ENCODE measurements at places on chromosomes 6 and 20.

DNA sequence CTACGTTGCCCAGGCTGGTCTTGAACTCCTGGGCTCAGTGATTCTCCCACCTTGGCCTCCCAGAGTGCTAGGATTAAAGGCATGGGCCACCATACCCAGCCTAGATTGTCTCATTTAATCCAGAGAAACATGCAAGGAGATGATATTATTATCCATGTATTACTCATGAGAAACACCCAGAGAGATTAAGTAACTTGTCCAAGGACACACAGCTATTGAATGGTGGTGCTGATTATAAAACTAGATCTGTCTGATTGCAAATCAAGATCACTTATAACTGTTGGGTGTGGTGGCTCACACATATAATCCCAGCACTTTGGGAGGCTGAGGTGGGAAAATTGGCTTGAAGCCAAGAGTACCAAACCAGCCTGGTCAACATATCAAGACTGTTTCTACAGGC, 94.4 kb upstream of the ZNF217 start:
- no peak for DNase-seq

GRCh38 chr6:797479-798077, 104.6 kb upstream of the EXOC2 start:
- peak; percentile 58 for DNase-seq

DNA sequence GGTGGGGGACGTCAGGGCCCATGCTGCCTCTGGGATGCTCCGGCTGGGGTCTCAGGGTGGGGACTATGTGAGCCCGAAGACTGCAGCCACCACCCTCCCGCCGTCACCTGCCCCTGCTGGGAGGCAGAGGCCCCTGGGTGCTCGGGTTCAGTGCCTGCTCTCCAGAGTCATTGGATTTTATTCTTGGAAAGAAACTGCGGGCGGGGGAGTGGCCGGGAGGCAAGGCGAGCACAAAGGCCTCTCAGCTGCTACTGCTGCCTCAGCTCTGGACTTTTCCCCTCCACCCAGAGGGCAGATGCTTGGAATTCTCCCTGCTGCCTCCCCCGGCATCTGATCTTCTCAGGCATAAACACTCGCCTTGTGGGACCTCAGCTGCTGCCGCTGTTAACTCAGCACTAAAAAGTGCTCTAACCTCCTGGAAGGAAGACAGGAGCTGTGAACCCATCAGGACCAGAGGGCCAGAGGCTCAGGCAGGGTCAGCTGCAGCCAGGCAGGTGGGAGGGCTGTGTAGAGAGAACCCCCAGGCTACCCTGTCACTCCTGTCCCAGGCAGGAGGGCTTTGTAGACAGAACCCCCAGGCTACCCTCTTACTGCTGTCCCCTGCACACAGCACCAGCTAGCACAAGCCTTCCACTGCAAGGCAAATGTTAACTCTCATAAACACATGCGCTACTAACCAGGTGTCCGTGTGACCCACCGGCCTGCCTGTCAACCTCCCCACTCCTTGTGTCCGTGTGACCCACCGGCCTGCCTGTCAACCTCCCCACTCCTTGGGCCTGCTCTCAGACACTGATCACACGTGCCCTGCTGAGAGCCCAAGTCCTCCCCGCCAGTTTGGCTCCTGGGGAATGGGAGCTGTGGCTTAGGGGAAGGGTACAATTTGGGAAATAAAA, 9.4 kb upstream of the FRMD1 start:
- no peak for DNase-seq

DNA sequence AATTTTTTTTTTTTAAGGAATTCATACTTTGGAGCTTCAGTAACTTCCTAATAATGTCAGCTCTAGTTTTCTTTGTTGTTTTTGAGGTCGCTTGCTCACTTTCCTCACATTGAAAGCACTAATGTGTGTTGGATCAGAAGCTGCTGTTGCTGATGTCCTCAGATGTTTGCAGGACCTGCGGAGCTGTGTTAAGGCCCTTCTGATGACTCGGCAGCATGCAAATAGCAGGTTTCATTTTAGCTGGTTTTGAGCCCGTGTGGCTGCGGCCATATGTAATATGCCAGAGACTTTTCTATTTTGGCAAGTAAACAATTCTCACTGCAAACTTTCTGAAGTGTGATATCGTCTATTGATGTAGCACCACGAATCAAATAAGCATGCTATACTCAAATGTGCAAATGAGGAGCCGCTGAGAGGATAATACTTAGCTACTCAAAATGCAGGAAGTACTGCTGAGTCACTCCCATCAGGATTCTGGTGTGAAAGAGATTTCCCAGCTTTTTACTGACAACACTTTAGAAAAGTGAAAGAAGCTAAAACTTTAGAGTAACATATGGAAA, 187.8 kb downstream of the SASH1 start:
- DNase-seq, result peak; percentile 48

DNA sequence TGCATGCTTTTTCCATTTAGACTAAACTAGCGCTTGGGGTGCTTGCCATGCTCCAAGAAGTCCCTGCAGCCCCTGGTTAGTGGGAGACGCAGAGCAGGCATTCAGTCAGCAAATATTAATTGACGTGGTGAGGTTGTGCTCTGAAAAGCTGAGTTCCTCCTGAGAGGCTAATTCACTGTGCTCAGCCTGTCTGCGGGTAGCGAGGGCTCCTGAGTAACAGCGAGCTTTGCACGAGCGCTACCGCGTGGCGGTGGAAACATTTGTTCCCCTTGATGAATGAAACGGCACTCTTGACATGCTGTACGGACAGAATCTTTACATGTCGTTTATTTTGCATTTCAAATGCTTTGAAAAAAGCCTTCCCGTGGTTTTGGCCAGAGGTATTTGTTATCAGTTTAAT, 170.6 kb upstream of the AGPAT4 start:
- peak; percentile 30 for DNase-seq

DNA sequence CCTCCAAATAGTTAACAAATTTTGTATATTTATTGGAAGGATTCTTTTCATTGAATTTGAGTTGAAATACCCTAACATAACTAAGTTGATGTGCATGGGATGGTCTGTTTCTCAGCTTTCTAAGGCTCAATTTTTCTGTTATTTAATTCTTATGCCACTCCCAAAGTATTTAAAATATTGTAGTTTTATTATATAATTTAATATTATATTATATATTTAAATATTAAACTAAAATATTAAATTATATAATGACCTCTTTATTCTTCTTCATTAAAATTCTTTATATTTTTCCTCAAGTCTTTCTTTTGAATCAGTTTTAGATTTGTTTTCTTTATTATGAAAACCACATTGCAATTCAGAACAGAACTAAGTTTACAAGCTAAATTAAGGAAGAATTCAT, 194.7 kb downstream of the TFAP2B start:
- no peak for DNase-seq

DNA sequence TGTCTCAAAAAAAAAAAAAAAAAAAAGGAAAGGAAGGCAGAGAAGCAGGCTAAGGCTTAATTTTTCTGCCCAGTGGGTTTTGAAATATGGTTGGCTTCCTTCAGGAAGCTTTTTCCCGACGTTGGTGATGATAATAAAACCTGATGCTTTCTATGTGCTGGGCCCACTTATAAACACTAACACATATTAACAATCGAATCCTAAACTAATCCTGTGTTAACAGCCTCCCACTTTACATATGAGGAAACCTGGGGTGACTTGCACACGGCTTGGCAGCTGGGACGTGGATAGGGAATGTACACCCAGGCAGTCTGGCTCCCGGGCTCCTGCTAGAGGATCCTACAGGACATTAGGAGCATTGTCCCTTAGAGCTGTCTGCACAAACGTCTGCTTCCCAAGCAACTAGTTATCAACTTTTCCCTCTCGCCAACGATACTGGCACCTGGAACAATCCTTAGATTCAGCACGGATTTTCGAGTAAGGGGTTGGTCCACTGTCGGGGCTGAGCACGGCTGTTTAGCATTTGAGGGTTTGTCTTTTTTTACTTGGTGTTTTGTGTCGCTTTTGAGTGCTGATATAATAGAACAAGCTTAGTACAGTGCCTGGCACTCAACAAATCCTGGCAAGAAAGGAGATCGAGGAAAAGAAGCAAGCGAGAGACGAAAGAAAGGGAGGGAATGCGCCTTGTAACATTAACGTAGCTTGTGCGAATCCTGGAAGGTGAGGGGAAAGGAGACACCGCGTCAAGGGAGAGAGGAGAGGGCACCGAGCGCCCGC, 622 bp upstream of the KIZ start:
- DNase-seq, result peak; percentile 39

DNA sequence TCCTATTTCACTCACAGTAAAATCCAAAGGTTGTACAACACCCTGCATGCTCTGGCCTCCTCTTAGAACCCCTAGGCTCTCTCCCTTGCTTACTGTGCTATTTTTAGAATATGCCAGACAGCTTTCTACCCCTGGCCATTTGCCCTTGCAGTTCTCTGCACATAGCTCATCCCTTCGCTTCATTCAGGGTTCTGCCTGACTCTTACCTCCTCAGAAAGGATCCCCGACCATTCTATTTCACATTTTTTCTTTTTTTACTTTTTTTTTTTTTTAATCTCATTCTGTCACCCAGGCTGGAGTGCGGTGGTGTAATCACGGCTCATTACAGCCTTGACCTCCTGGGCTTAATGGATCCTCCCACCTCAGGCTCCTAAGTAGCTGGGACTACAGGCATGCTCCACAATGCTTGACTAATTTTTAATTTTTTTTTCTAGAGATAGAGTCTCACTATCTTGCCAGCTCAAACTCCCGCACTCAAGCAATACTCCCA, 33.6 kb downstream of the COMMD7 start:
- DNase-seq, result no peak

DNA sequence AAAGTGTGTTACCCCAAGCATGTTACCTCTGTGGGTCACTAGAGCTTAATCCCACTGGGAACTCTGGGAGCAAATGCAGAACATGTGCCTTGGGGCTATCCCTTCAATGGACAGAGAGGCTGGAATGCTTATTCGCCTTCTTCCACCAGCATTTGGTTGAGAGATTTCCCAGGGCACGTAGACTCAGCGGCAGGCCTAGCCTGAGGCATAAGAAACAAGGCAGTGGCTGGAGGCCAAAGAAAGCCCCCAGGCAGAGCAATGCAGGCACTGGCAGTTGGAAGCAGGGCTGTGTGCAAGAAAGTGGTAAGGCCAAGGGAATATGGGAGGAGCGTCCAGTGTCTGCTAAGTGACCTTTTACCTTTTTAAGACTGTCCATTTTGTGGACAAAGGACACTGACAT, 114.0 kb upstream of the FLRT3 start:
- no peak for DNase-seq

GRCh38 chr6:117280922-117281321, 15.6 kb downstream of the VGLL2 start:
- DNase-seq, result no peak

- no peak for DNase-seq
These were observed 31.4 kb downstream of the TFAP2A start for GRCh38 chr6:10383331-10384090.

DNA sequence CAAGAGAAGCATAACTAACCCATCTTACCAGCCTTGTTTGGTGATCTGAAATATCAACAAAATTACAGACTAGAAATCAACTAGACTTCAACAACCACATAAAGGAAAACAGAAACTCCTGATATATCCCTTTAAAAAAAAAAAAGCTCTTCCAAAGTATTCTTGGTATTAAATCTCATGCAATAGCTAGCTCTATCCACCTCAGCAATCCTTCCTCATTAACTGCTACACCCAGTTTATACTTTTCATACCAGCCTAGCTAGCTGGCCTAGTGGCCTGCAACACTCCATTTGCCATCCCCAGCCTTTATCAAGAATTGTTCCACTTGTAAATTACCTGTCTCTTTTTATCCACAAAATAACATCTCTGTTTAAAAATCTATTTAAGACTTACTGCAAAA, 69.0 kb downstream of the BACH2 start:
- DNase-seq, result no peak

GRCh38 chr6:46655803-46656202, 3.0 kb downstream of the SLC25A27 start:
- DNase-seq, result no peak

GRCh38 chr6:121438869-121439268, 3.4 kb downstream of the GJA1 start:
- DNase-seq, result no peak

DNA sequence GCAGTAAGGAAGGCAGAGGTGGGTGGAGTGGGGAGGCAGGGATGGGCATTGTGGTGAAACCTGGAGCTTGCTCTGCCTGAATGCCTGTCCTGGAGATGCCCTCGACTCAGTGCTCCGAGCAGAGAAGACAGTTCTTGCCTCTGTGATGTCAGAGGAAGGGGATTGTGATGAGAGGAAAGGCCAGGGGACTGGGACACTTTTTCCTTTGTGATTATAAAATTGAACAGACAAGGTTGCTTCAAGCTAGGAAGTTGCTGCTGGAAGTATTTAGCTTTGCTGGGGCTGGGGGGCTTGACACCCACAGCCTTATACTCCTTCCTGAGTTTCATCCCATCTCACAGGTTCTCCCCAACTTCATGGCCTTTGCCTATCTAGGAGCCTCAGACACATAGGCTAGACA, at the start of gene SIRPD:
Gene SIRPD (minus strand): TSS at position 101 of the 400 bp plus-strand sequence. CDS start 52 bp downstream, at position 49.
- no peak for DNase-seq

GRCh38 chr20:61912665-61913422, 152.8 kb downstream of the TAF4 start:
- DNase-seq, result no peak

DNA sequence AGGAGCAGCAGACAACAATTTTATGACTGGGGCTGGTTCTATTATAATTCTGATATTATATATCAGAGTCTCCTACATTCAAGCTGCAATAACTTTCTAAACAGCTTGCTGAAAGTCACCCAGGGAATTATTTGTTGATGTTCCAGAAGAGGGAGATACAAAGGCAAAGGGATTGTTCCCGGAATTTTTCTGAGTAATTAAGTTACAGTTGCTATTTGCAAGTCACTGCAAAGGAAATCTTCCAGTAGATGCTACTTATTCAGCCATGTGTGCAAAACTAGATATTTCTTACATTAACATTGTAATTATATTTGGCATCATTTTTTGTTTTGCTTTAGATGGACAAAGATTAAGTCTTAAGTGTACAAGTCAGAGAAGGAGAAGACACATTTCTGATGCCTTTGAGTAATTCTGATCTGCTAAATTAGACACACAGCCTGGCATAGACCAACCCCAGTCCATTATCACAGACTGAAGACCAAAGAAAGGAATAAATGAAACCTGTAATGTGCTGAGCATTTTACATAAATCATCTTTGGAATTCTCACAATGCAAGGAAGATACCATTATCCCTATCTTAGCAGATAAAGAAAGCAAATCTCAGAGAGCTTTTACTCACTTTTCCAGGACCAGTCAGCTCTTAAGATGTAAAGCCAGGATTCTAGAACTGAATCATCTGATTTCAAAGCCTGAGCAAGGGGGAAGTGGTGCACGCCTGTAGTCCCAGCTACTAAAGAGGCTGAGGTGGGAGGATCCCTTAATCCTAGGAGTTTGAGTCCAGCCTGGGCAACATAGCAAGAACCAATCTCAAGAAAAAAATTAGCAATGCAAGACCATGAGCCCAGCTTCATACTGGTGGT, 62.6 kb upstream of the AKAP12 start:
- no peak for DNase-seq

Measured in bronchial epithelial cell (primary cell).